Stimulated activated CD4-positive, alpha-beta T cell treated with anti-CD3 and anti-CD28 coated beads, TNF-alpha, amount 100 ng/mL, for 24 hours (primary cell): ENCODE measurements at places on chromosomes 6 and 20.

DNA sequence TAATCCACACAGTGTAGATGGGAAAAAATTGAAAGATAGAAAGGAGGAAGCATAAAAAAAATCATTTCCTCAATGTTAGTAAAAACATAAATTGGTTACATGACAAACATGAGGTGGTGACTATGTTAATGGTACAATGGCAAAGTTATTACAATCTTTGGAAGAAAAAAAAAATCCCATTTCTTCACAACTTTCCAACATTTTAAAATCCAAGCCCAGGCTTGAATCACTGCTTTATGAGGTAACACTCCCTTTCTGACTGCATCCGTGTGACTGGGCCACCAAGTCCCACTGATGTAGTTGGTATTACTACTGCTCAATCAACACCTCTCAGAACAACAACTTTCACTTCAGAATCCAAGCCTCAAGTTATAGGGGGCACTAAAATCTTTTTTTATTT is 160.4 kb downstream of the BTBD9 start:
- DNase-seq, result no peak

GRCh38 chr6:71375676-71376075 is 87.1 kb downstream of the OGFRL1 start:
- DNase-seq, result no peak

- peak; percentile 64 for DNase-seq
Observed at GRCh38 chr6:2998998-2999617, 586 bp upstream of the NQO2 start.

DNA sequence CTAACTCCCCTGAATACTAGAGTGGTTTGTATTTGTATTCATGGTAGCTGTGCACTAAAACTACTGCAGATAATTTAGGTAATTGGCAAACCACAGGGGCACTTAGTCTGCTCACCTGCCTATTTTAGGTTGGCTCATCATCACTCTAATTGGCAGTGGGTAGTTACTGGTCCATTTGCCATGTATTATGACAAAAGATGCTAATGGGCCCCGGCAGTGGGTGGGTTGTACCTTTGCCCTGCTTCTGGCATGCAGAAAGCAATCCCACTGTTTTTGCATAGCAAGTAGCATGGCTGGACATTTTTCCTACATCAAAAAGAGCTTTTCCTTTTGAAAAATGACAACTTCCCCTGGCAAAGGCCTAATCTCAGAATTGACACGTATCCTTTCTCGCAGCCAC is 741.4 kb upstream of the MAP3K7 start:
- DNase-seq, result no peak

DNA sequence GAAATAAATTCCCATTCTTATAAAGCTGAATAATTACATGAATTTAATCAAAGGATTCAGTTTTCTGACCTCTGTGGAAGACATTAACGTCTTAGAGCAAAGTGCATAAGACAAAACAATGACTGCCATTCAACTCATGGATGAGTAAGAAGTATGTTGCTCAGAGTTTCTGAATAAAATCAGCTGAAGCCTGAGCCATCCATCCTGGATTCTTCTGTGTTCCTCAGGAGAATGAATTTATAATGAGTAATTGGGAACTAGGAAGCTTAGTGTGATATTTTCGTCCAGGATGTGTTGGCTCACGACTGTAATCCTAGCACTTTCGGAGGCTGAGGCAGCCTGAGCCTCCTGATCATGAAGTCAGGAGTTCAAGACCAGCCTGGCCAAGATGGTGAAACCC is 62.8 kb downstream of the PERP start:
- DNase-seq, result no peak

GRCh38 chr6:45576648-45577624 is 199.2 kb upstream of the SUPT3H start:
- no peak for DNase-seq

- DNase-seq, result no peak
Observed at GRCh38 chr6:155968921-155969320, 513.3 kb upstream of the NOX3 start.

- no peak for DNase-seq
Observed at GRCh38 chr6:40460380-40460779, 126.8 kb downstream of the LRFN2 start.

GRCh38 chr20:35317416-35318210 is 25.4 kb upstream of the FAM83C start:
- no peak for DNase-seq

DNA sequence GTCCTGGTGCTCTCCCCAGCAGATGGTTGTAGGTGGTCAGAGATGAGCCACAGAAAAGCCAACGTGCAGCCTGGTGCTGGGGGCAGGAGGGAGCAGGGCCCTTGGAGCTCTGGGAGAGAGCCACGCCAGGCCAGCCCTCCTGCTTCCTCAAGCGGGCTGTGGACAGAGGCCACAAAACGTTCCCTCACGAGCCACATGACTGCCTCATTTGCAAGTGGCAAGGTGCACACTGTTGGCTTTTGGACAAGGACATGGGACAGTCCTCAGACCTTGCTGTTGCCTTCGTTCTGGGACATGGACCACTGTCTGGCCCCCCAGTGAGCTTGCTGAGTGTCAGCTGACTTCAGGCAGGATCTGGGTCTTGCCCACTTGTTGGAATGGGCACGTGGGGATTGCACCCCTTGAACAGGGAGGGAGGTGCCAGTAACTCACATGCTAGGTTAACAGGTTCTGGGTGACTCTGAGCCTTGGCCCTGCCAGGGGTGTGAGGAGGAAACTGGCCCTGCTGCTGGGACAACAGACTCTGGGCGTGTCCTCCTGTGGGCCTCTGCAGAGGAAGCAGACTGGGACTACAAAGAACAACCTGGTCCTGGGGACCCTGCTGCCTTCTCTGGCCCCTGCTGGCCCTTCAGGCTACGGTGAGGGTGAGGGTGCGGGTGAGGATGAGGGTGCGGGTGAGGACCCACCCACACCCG is 2.6 kb downstream of the SLCO4A1 start:
- no peak for DNase-seq

DNA sequence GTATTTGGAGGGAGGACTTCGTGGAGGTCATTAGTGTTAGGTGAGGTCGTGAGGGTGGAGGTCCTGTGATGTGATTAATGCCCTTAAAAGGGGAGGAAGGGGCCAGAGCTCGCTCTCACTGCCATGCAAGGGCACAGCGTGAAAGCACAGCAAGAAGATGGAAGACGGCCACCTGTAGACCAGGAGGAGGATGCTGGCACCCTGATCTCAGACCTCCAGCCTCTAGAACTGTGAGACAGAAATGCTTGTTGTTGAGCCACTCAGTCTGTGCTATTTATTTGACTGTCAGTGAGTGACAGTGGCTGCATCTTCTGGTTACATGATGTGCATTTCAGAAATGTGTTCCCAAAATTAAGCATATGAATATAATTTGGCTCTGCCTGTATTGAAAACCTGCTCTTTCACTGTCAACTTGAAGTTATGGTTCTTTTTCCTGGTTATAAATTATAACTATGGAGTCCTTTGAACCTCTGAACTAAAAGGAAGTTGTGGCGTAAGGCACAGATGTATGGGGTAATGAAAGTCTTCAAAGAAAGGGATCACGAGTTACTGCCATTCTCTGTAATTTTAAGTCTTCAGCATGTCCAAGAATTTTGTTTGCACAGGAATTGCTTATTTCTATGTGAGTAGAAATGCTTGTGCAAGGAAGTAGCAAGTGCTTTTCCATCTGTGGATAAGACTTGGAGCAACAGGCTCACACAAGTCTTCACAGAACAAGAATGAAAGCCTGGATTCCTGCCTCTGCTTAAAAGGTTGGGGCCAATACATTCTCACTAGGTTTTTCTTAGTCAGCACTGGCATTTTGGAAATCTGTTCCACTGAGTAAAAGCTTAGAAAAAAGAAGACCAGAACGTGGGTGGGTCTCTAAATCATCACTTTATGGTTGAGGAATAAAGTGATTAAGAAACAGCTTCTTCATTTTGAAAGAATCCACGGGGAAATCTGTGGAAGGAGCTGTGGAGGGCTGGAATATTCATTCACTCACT is 10.3 kb downstream of the PPP1R14C start:
- DNase-seq, result no peak

GRCh38 chr20:52256454-52256853 is 64.9 kb upstream of the ZFP64 start:
- no peak for DNase-seq

- peak; percentile 65 for DNase-seq
Observed at GRCh38 chr6:28981431-28981832, 23.7 kb downstream of the ZNF311 start.

GRCh38 chr20:650954-651353 is 2.0 kb downstream of the SRXN1 start:
- no peak for DNase-seq

- no peak for DNase-seq
Observed at GRCh38 chr6:105886066-105886813, 199.9 kb upstream of the PRDM1 start.

DNA sequence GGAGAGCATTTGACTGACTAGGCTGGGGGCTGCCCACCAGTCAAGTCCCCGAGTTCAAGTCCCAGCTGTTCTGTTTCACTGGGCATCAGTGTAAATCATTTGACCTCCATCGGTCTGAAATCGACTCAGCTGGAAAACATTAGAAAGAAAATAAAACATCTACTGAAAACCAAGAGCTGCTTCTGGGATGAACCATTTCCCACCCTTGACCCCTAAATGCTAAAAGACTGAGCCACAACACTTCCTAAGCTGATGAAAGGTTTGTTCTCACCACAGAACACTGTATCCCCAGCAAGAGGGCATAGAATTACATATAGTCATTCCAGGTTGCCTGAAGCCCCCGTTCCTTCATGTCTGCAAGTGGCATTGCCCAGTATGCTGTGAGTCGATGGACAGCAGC is 237.0 kb upstream of the TAB2 start:
- DNase-seq, result no peak

DNA sequence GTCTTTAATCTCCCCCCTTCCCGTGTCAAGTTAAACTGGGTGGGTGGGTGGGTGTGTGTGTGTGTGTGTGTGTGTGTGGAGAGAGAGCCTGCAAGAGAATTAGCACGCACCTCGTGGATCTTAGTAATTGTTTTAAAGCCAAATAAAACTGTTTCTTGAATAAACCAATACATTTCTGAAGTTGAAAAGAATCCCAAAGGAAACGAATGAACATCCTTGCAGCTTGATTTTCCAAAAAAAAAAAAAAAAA is 381 bp upstream of the BICRAL start:
- no peak for DNase-seq

- DNase-seq, result no peak
Observed at GRCh38 chr20:64108731-64109681, 1.6 kb upstream of the NPBWR2 start.

DNA sequence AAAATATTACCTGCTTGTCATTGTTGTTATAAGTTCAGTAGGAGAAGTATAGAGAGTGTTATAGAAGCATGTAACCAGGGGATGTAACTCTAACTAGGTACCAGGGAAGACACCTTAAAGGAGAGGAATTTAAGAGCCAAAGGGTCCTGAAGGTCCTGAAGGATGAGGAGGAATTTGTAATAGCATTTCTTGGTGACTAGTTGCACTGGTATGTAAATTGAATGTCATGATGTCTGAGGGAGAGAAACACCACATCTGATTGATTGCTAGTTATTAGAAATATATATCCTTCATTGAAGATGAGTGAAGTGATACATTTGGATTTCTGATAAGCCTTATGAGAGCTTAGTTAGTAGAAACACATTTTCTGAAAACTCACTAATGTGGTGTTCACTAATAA is 643.8 kb downstream of the RFPL4B start:
- no peak for DNase-seq

- no peak for DNase-seq
Observed at GRCh38 chr20:7695635-7696034, 244.6 kb downstream of the HAO1 start.
